ENCODE measurements at places on chromosomes 6 and 20. TPM values are rescaled to one million over a fixed set of nuclear protein-coding genes. Genes with fewer than 3 reads are reported as not detected.

The CLPSL2 gene
- not detected for total RNA-seq

The CAGE1 gene
- total RNA-seq, result 0.15 TPM

The PLG gene
- total RNA-seq, result 3.9 TPM

The RAB23 gene
- 24.2 TPM for total RNA-seq

The FAM162B gene
- total RNA-seq, result not detected

The CDKN1A gene
- 56.0 TPM for total RNA-seq

The TRAPPC3L gene
- total RNA-seq, result not detected

The C20orf202 gene
- total RNA-seq, result 0.20 TPM

The CD93 gene
- not detected for total RNA-seq

The EYA2 gene
- total RNA-seq, result not detected

The KIFC1 gene
- total RNA-seq, result 47.6 TPM

The OARD1 gene
- 60.4 TPM for total RNA-seq

The HLA-DOB gene
- not detected for total RNA-seq

The LY6G5C gene
- total RNA-seq, result 0.33 TPM

The ALDH5A1 gene
- 27.6 TPM for total RNA-seq

The BNIP5 gene
- not detected for total RNA-seq

The JPH2 gene
- not detected for total RNA-seq

The EPB41L1 gene
- total RNA-seq, result 20.8 TPM

The TTI1 gene
- total RNA-seq, result 39.8 TPM

The AIG1 gene
- 92.2 TPM for total RNA-seq

The IL17F gene
- not detected for total RNA-seq

The COX4I2 gene
- not detected for total RNA-seq

The PARD6B gene
- total RNA-seq, result 26.6 TPM

The OPRM1 gene
- total RNA-seq, result not detected

The ARFGEF3 gene
- total RNA-seq, result 0.60 TPM

The MYB gene
- 0.20 TPM for total RNA-seq

The THBD gene
- not detected for total RNA-seq

The CCND3 gene
- 7.2 TPM for total RNA-seq

The KPNA5 gene
- 13.1 TPM for total RNA-seq

The SIGLEC1 gene
- total RNA-seq, result not detected

The ARG1 gene
- 3.5 TPM for total RNA-seq

The FLRT3 gene
- total RNA-seq, result 0.44 TPM

The SOBP gene
- total RNA-seq, result 6.9 TPM

The DEFB132 gene
- total RNA-seq, result not detected

The FOXF2 gene
- not detected for total RNA-seq

The VTA1 gene
- total RNA-seq, result 143 TPM

The PTPRA gene
- total RNA-seq, result 47.2 TPM

The CD164 gene
- total RNA-seq, result 148 TPM

The SLC22A3 gene
- total RNA-seq, result 31.5 TPM

The PCNA gene
- 655 TPM for total RNA-seq

The RBBP8NL gene
- 0.86 TPM for total RNA-seq

The OR2J3 gene
- not detected for total RNA-seq

The PBOV1 gene
- total RNA-seq, result not detected

The RAET1L gene
- not detected for total RNA-seq

The NELFE gene
- total RNA-seq, result 80.4 TPM

The CST9L gene
- total RNA-seq, result not detected

The PRICKLE4 gene
- not detected for total RNA-seq

The TRIM15 gene
- total RNA-seq, result 30.4 TPM

The STMND1 gene
- not detected for total RNA-seq

The HLA-DQB1 gene
- total RNA-seq, result not detected

The C6orf15 gene
- total RNA-seq, result not detected

The RBM24 gene
- 1.2 TPM for total RNA-seq

The CALHM4 gene
- not detected for total RNA-seq

The MEI4 gene
- not detected for total RNA-seq

The LTA gene
- total RNA-seq, result not detected

The TUBB gene
- total RNA-seq, result 911 TPM

The PTK6 gene
- not detected for total RNA-seq

The MRPS26 gene
- 201 TPM for total RNA-seq

The PRKN gene
- 0.31 TPM for total RNA-seq

All from HepG2 (cell line).